T-helper 1 cell (primary cell): ENCODE measurements at places on chromosomes 1 and 21.
A peak's percentile ranks its signal among the peaks of the same experiment; 100 is the strongest.

DNA sequence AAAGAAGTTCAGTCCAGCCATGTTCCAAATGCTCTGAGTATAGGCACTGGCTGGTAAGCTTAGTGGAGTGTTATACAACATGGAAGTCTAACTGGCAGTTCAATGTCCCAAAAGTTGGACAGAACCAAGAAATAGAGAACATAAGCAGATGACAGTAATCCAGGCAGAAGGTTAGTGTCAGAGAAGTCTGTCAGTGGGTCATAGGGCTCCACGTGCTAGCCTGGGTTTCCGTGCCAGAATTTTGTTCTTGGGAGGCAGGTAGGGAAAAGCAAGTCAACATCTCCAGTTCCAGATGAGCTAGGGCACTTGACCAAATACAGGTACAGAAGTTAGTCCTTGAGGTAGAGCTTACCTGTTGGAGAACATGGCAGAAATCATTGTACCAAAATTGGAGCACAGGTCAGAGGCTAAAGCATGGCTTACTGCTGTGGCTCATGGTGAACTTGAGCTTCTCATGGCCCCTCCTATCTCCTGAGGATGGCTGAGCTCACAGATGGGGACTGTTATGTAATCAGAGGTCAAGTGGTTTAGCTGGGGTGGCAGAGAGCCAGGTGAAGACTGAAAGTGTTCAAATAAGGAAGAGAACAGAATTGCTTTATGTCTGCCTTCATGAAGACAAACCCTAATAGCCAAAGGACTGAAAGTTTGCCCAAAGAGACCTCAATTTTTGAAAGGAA is 170.8 kb downstream of the NFIA start:
- no peak for DNase-seq

GRCh38 chr21:35548904-35549615 is 500.0 kb upstream of the RUNX1 start:
- no peak for DNase-seq

GRCh38 chr1:101257500-101258325 is 20.9 kb downstream of the S1PR1 start:
- DNase-seq, result peak; percentile 16

DNA sequence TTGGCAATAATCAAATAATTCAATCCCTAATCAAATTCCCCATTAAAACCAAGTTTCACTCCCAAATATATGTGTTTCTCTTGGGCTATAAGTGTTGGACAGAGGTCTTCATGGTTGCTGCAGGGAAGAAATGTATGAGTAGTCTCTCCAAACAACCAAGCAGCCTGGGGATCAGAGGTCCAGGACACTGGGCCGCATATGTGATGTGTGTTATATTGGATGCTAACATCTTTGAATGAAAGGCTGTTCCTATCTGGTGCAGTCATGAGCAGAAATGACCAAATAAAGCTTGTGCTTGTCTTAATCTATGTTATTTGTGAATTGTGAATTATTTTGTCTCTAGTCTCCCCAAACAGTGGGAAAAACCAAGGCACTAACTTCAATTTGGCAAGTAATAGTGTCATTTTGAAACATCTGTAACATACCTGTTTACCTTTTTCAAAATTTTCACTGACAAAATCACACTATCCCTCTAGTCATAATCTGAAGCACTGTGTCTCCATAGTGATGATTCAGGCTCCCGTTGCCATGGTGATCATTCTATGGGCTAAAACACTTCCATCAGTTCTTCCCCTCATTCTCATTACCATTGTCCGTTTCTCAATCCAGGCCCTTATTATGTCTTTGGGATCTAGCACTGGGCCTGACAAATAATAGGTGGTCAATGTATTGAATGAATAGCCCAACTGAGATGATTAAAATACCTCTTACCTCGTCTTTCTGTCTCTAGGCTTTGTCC is 12.5 kb upstream of the TADA1 start:
- DNase-seq, result no peak

DNA sequence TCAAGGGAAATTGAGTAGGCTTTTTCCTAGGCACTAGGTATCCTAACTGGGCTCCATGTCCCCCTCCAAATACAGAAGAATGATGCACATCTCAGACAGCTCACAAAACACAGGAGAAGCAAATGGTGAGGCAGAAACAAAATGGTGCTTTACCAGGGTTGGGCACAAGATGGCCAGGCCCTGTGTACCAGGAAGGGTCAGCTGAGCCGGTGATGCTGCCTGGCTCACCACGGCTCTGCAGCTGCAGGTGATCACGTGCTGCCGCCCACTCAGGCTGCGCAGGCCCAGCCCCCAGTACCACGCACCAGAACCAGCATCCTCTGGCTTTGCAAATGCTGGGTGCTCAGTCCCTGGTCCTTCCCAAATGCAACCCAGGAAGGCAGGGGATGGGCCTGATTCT is 993 bp upstream of the DSCAM start:
- no peak for DNase-seq

DNA sequence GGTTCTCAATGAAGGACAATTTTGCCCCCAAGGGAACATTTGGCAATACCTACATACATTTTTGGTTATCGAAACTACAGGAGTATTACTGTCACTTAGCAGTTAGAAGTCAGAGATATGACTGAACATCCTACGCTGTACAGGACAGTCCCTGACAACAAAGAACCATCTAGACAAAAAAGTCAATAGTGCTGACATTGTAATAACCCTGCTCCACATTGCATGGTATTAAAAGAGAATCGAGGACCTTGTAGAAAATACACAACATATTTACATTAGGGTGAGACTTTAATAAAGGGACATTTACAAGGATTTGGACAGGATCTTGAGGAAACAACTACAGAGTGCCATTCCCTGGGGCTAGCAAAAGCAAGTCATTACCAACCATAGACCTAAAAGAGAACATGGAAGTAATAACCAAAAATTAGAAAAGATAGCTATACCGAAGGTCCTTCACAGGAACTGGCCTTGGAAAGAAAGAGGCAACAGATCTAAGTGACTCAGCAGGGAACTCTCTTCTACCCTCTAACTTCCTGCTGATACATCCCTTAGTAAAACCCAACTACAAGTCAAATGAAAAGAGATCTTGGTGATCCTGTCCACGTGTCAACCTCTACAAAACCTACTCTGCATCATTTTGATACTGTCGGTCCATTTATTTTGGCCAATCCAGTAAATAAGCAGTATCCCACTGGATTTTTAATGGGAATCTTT is 40.2 kb downstream of the ANGPTL3 start:
- no peak for DNase-seq

DNA sequence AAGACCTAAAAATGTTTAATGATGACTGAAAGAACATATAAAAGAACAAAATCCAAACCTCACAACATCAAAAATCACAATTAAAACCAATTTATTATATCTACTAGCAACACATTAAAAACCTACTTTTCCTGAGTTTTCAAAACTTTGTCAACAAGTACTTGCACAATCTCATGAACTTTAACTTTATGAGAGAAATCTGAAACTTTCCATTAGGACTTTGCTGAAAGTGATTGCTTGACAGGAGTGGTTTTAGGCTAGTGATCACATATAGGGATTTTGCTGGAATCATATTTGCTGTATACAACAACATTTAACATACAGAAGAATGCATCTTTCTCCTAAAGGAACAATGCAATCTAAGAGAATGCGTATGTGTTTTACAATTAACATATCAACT is 13.2 kb downstream of the HNRNPR start:
- no peak for DNase-seq

DNA sequence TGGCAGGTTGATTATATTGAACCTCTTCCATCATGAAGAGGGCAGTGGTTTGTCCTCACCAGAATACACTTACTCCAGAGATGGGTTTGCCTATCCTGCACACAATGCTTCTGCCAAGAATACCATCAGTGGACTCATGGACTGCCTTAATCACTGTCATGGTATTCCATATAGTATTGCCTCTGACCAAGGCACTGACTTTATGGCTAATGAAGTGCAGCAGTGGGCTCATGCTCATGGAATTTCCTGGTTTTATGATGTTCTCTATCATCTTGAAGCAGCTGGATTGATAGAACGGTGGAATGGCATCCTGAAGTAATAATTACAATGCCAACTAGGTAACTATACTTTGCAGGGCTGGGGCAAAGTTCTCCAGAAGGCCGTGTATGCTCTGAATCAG is 16.6 kb upstream of the GBP6 start:
- DNase-seq, result no peak

DNA sequence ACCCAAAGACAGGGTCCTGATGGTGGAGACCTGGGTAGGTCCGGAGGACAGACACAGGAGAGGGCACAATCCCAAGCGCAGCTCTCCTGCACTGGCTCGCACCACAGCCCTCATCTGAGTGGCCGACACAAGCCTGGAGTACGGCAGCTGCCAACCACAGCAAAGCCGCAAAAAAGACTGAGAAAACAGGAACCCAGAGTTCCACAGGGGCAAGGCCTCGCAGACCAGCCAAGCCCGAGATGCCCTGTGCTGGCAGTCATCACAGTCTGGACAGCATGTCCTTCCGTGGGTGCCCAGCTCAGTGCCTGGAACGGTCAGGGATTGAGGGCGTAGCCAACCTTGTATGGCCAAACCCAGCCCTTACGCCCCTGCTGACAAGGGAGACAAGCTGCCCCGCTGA is 11.4 kb downstream of the ZBTB48 start:
- no peak for DNase-seq

- no peak for DNase-seq
Measured at GRCh38 chr21:44910229-44911067, 10.3 kb downstream of the ITGB2 start.

- no peak for DNase-seq
Measured at GRCh38 chr1:234737967-234738314, 128.0 kb upstream of the IRF2BP2 start.

GRCh38 chr21:33578959-33579542 is 9.4 kb downstream of the DONSON start:
- DNase-seq, result no peak

DNA sequence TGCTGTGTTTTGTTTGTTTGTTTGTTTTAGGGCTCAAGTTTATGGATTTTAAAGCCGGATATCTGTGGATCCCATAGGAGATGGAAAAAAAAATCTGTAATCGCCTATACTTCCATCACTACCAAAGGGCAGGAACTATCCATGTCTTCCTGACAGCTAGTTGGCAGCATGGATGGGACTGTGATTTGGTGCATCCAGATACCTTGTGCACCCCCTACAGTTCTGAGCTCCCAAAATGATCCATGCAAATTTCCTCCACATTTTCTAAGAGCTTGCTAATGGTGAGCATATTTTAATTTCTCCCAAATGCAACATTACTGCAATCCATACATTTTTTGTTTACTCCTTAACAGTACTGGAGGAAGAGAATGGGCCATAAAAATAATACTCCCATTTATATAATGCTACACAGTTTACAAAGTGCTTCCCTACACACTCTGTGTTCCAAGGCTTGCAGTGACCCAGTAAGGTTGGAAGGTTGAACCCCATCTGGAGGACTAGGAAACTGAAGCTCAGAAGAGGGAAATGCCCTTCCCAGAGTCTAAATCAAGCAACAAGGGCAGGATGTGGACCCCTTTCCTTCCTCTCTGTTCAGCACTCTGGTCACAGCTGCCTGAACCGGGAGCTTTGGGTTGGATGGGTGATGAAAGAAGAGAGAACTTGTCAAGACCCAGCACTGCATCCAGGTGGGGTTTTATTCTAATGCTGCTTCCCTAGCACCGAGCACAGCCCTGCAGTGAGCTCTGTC is 48.0 kb downstream of the CAPN8 start:
- DNase-seq, result no peak

DNA sequence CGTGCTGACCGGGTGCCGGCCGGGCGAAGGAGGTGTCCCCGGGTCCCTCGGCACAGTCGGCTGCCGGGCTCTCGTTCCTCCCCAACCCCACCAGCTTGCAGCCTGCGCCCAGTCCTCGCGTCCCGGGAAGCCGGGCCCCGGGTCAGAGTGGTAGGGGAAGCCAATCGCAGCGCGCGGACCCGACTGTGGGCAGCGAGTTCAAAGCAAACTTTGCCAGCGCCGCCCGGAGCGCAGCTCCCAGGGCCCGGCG is 328 bp downstream of the MYCL start:
- no peak for DNase-seq

- DNase-seq, result no peak
Measured at GRCh38 chr1:239976130-239976968, 115.3 kb upstream of the FMN2 start.

DNA sequence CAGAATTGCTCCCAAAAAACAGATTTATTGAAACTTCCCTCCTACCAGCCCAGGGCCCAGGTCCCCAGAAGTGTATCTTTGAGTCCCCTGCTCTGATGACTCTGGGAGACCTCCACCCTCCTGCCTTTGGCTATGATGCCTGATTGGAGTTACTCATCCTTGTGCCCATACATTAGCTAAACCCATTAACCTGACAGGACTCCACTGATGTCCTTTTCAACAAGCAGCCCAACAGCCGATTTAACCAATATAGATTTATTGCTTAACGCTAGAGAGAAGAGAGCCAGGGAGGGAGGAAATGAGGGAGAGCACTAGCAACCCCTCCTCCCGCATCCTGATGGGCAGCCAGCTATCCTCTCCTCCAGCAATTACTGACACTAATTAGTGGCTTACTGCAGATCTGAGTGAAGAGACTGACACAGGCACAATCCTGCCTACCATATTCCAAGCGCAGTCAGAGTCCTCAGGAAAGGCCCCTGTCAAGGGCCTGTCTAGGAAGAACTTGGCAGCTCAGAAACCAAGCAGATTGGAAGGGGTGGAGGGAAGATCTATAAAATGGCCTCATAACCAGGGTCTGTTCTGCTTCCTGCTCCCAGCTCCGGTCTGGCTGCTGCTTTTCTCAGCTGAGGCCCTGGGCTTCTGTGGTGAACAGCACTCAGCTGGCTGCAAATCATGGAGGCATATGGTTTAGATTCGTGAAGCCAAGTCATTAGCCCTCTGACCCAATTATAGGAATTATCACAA is 484.5 kb upstream of the DAB1 start:
- no peak for DNase-seq

GRCh38 chr1:48876330-48876785 is 99.7 kb upstream of the BEND5 start:
- no peak for DNase-seq

DNA sequence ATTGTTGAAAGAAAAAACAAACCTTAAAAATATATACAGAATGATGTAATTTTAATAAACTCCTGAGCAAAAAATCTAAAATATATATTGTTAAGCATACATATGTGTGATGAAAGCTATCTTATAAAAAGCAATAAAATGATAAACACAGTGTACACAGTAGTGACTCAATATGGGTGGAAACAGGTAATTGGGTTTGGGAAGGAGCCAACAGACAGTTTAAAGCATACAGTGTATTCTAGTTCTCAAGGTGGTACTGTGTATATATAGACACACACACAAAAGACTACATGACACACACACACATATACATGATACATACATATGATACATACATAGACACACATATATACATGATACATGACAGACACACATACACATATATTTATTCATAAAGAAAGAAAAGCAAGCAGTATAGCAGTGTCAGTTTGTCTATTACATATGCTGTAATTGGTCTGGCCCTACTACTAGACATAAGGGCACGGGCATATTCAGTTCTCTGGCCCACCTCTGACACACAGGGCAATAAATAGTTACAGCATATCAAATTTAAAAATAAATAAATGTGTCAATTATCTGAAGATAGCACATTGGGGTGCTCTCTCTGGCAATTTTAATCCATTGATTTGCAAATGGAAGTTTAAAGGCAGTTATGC is 330.2 kb downstream of the S1PR1 start:
- no peak for DNase-seq
